ENCODE measurements at places on chromosomes 2 and 18.

GRCh38 chr2:121281107-121281506 is 3.9 kb downstream of the TFCP2L1 start:
- H3K36me3 ChIP-seq: no peaks in the 10 kb centered on the region
- no peak overlapping the region for H3K4me3 ChIP-seq
- no peak overlapping the region for H3K27ac ChIP-seq

DNA sequence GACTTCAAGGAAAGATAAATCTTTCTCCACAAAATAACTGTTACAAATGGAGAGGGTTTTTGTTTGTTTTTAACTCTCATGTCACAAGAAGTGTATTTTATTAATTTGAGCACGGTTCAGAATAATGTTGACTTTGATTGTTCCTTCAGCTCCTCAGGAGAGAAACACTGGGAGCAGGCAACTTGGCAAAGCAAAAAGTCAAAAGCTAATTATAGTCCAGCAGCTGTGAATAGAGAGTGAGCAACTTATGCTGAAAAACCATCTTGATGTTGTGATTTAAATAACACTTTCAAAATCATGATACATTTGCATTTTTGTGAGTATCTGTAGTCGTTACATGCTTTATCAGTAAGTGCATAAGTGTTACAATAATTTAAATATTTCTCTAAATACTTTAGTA is 37.5 kb upstream of the TTN start:
- H3K4me1 ChIP-seq: no peaks in the 10 kb centered on the region
- no peaks in the 10 kb centered on the region for H3K27me3 ChIP-seq
- no peak for DNase-seq
- H3K27ac ChIP-seq: no peak overlapping the region

GRCh38 chr2:77519164-77519887 is 2.9 kb downstream of the LRRTM4 start:
- H3K4me1 ChIP-seq: no peaks in the 10 kb centered on the region
- no peak for DNase-seq

- no peaks in the 10 kb centered on the region for H3K27me3 ChIP-seq
- DNase-seq: no peak
- no peaks in the 10 kb centered on the region for H3K36me3 ChIP-seq
These were observed 12.1 kb upstream of the RHOB start for GRCh38 chr2:20434588-20435294.

DNA sequence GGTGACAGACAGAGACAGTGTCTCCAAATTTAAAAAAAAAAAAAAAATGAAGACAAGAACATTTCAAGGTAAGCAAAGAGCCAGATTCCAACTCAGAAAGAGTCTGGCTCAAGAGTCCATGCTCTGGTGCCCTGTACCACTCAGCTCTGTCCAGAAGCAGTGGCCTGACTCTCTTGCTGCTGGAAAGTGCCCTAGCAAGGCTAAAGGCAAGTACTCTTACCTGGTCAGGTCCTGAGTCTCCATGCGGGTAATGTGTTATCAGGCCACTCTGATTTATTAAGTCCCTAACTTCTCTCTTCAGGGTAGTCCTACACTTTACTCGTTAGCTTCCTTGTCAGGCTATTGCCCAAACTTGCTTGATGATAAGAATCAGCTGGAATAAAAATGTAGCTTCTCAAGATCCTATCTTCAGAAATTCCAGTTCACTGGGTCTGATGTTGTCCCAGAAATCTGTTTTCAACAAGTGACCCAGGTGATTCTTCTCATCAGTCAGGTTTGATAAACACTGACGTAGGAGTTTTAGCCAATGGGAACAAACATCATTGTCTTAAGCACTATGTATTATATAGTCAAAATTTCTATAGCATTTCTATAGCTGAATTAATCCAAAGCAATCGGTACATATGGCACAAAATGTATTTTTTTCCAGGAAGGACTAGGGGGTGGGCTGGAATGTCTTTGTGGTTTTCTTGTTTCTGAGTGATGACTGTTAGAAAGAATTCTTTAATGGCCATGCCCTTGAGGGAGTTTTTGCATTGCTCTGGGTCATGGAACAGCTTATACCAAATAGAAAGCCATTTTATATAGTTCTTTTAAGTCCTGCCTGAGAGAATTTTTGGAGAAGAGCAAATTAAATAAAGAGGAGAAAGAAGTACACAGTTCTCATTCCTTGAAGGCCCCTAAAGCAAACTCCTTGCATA is 139.9 kb upstream of the DNMT3A start:
- H3K36me3 ChIP-seq: no peaks in the 10 kb centered on the region
- H3K27ac ChIP-seq: peak overlapping the region; percentile 49
- no peak overlapping the region for H3K4me3 ChIP-seq
- peak; percentile 90 for DNase-seq
- no peaks in the 10 kb centered on the region for H3K27me3 ChIP-seq
- peaks cover 16% of the 10 kb centered on the region for H3K4me1 ChIP-seq

GRCh38 chr2:28406276-28407096 is 13.8 kb downstream of the FOSL2 start:
- H3K4me1 ChIP-seq: peaks cover 19% of the 10 kb centered on the region
- no peaks in the 10 kb centered on the region for H3K27me3 ChIP-seq
- DNase-seq: no peak
- peak overlapping the region; percentile 25 for H3K27ac ChIP-seq

GRCh38 chr2:72361521-72361920 is 213.9 kb upstream of the CYP26B1 start:
- H3K36me3 ChIP-seq: no peaks in the 10 kb centered on the region
- no peak overlapping the region for H3K4me3 ChIP-seq
- no peak overlapping the region for H3K27ac ChIP-seq
- DNase-seq: no peak
- no peaks in the 10 kb centered on the region for H3K27me3 ChIP-seq
